ENCODE measurements at places on chromosomes 5 and 9.

DNA sequence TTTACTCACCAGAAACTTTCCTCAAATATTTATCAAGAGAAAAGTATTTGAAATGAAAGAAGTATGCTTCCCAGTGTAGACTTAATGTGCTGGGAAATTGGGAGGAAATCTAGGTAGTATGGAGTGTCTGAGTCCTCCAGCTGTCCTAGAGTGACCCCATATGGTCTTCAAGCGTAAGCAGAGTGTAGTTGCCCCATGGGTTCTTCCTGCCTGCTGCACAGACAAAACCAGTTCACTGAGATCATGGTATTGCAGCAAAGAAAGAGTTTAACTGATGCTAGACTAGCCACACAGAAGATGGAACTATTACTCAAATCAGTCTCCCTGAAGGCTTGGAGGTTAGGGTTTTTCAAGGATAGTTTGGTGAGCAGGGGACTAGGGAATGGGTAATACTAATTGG is 114.9 kb upstream of the PRLR start:
- DNase-seq = no peak

- no peak for DNase-seq
These were observed 63.2 kb upstream of the CTXN3 start for GRCh38 chr5:127585661-127586060.

DNA sequence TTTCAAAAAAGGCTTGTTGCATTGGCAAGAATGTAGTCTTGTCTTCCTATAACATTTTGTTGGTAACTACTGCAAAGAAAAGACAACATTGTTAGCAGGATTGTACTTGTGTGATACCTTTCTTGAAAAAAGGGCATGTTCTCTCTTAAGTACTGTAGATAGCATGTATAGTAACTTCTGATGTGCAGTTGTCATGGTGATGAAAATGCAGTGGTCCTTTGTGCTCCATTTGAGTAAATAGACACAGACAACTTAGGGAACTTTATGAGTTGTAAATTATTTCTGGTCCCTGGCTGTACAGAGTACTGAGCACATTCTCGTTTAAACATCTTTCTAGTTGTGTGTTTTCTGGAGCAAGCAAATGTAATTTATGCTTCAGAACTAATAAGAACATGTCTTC is 103.3 kb downstream of the CD180 start:
- no peak for DNase-seq

- no peak for DNase-seq
These were observed 35.0 kb upstream of the DMRT1 start for GRCh38 chr9:806285-807156.

- no peak for DNase-seq
These were observed 144.8 kb upstream of the ADCY2 start for GRCh38 chr5:7251132-7251531.

GRCh38 chr5:179135441-179136215 is 75.5 kb downstream of the ZNF354C start:
- DNase-seq = no peak

DNA sequence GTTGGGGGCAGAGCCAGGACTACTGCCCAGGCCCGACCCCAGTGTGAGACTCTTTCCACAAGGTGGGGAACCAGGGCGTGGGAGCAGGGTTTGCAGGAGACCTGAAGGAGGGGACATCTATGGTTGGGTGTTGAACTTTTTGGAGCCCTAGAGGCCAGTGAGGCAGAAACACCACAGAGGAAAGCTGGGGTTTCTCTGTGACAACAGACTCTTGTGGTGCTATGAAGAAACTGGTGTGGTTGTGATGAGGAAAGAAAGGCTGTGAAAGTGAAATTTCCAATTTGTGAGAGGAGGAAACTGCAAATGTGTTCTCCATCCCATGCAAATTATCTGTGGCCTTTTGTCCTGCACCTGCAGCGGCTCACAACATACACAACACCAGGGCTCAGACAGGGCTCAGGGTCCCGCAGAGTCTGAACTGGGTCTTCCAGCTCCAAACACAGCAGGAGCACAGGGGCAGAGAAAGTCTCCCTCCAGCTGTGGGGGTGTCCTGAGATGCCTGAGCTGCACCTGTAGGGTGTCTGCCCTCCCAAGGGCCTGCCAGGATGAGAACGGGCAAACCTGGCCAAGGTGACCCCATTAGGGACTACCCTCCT is 51.4 kb upstream of the GRHPR start:
- DNase-seq = no peak

GRCh38 chr9:127198587-127198986 is 66.0 kb upstream of the GARNL3 start:
- DNase-seq = no peak

- DNase-seq = no peak
These were observed 16.8 kb downstream of the MACROH2A1 start for GRCh38 chr5:135382106-135382790.

DNA sequence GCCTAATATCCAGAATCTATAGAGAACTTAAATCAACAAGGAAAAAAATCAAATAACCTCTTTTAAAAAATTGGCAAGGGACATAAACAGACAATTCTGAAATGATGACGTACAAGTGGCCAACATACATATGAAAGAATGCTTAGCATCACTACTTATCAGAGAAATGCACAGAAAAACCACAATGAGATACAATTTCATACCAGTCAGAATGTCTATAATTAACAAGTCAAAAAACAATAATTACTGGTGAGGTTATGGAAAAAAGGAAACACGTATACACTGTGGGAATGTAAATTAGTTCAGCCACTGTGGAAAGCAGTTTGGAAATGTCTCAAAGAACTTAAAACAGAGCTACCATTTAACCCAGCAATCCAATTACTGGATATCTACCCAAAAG is 1192.0 kb downstream of the CDH12 start:
- no peak for DNase-seq

- DNase-seq = no peak
These were observed 13.5 kb upstream of the MELK start for GRCh38 chr9:36559036-36559695.

GRCh38 chr9:122159925-122160246 is 178 bp downstream of the MORN5 start:
- no peak for DNase-seq

GRCh38 chr5:123068368-123068938 is 20.6 kb upstream of the PRDM6 start:
- DNase-seq = no peak

DNA sequence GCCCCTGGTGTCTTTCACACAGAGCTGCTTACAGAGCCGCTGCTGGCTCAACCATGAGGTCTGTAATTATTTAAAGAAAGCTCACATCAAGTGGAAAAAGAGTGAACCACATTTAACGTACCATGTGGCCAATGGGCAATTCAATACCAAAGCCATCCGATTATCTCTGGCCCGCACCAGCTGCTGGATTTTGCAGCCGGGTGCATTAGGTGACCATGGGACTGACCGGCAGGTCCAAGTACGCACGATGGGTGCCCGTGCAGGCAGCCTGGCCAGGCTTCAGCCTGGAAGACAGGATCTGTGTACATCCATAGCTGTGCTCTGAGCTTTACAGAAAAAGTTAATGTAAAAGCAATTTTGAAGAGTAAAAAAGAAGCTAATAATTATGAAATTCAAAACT is 20.5 kb downstream of the PPARGC1B start:
- no peak for DNase-seq

GRCh38 chr9:121376214-121376830 is 6.3 kb upstream of the STOM start:
- no peak for DNase-seq

GRCh38 chr5:69329905-69330489 is 2.6 kb downstream of the CCDC125 start:
- DNase-seq = no peak

- DNase-seq = no peak
These were observed 57.3 kb downstream of the CYFIP2 start for GRCh38 chr5:157323107-157323706.

GRCh38 chr9:74282526-74283253 is 214.4 kb upstream of the RORB start:
- DNase-seq = no peak

DNA sequence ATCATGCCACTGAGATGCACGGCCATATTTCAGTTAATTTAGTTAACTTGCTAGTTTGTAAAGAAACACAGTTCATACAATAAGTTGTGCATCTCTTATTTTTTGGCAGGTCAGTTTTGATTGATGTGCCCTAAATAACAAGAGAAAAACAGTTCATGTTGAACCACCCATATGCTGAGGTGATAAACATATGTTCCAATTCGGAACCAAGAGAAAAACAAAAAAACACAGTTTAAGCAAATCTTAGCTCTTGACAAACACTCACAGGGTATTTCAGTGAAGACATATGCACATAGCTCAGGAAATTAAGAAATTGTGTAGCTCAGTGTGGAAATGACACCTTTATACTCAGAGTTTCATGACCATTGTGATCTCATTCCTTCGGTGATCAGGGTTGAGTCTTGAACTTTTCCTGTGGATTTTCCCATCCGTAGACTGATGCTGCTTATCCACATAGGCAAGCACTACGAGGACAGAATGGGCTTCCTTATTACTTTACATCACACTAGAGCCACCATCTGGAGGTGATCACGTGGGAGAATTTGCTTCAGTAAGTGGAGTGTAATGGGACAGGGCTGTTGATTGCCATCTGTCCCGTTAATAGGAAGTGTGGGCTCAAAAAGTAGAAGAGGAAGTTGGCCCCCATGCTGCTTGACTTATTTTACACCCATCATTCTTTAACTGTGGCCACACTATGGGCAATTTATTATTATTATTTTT is 773.0 kb downstream of the MTRR start:
- DNase-seq = no peak

DNA sequence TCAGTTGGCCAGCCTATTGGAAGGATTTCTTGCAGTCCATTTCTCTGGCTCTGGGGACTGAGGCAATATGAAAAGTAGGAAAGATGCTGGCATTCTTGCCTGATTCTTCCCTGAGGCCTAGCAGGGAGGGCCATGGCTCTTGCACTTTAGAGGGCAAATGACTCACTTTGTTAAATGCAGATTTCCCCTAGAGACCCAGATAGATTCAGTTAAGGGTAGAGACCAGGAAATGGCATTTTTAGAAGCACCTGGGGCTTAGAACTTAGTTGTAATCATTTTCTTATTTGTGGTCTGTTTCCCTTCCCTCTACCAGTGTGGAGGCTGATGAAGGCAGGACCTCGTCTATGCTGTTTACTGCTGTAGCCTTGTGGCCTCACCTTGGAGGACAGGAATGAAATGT is 112.8 kb upstream of the NR3C1 start:
- DNase-seq = no peak

GRCh38 chr5:133780619-133781280 is 168.4 kb upstream of the FSTL4 start:
- no peak for DNase-seq

DNA sequence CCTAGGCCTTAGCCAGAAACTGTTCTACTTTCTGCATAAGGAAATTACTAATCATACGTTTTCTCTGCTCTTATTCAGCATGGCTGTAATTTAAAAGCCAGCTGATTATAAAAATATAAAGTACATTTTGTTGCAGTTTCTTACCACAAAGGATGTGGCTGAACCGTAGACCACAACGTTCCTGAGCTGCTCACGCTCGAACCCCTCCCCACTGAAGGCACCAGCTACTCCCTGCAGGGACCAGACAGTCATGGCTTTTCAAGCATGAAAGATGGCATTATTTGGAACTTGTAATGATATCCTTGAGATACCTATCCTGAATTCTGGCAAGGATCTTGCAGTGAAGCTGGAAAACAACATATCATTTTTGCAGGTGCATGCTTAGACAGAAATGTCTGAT is 91.8 kb upstream of the DMRT1 start:
- no peak for DNase-seq

DNA sequence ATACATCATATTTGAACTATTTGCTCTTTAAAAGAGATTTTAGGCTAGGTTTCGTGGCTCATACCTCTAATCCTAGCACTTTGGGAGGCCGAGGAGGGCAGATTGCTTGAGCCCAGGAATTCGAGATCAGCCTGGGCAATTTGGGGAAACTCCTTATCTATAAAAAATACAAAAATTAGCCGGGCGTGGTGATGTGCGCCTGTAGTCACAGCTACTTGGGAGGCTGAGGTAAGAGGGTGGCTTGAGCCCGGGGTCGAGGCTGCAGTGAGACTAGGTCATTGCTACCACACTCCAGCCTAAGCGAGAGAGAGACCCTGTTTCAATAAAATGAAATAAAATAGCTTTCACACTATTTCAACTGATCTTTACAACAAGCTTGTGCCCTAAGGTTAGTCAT is 500 bp upstream of the MRPL22 start:
- no peak for DNase-seq

DNA sequence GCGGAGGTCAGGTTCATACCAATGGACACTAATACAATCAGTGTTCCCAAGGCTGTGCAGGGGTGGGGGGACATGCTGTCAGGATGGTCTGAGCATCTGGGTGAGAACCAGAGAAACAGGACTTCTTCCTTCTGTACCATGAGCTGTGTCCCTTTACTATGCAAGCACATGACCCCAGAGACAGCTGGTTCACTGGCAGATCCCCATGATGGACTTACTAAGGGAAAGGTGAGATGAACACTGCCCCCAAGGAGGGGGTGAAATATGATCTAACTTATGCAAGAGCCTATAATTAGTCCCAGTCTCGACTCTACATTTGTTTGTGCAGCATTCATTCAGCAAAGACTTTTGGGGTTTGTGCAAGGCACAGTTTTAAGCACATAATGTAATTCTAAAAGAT is 91.4 kb downstream of the LIFR start:
- no peak for DNase-seq

DNA sequence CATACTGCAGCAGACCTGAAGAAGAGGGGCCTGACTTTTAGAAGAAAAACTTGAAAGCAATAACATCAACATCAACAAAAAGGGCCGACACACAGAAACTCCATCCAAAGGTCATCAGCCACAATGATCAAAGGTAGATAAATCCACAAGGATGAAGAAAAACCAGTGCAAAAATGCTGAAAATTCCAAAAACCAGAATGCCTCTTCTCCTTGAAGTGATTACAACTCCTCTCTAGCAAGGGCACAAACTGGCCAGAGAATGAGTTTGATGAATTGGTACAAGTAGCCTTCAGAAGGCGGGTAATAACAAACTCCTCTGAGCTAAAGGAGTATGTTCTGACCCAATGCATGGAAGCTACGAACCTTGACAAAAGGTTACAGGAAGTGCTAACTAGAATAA is 186.2 kb upstream of the RAI14 start:
- no peak for DNase-seq

- DNase-seq = no peak
These were observed 46.9 kb upstream of the GLDC start for GRCh38 chr9:6692433-6692832.

DNA sequence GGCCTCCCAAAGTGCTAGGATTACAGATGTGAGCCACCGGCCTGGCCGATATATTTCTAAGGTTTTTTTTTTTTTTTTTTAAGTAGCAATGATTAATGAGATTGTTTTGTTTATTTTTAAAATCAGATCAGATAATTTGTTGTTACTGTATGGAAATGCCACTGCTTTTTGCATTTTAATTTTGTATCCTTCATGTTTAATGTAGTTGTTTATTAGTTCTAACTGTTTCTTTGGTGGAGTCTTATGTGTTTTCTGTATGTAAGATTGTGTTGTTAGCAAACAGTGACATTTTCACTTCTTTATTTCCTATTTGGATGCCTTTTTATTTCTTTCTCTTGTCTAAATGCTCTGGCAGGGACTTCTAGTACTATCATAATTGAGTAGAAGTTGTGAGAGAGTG is 87.3 kb downstream of the DMXL1 start:
- DNase-seq = no peak

GRCh38 chr9:88464851-88465250 is 70.1 kb upstream of the NXNL2 start:
- no peak for DNase-seq
